ENCODE measurements at places on chromosomes 2 and 18.
A peak's percentile ranks its signal among the peaks of the same experiment; 100 is the strongest.

GRCh38 chr18:10114717-10115463 lies 201.1 kb downstream of the VAPA start:
- DNase-seq, result no peak

DNA sequence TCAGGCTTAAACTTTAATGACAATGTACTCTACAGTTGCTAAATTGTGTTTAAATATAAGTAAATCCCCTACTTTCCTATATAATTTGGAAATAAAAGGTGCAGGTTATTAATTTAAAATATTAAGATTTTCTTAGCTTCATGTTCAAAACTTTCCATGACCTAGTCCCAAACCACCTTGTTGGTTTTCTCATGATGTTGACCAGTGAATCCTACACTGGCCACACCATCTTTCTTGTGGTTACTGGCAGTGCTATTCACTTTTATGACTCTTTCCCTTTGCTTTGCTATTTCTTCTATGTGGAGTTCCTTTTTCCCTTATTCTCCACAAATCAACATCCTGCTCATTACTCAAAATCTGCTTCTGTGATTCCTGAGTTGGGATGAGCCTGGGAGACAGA lies 138.6 kb upstream of the NDUFV2 start:
- no peak for DNase-seq

GRCh38 chr18:79738041-79738461 lies 58.4 kb downstream of the CTDP1 start:
- DNase-seq, result peak; percentile 55

GRCh38 chr2:172094294-172095145 lies 8.2 kb downstream of the DLX2 start:
- peak; percentile 61 for DNase-seq

DNA sequence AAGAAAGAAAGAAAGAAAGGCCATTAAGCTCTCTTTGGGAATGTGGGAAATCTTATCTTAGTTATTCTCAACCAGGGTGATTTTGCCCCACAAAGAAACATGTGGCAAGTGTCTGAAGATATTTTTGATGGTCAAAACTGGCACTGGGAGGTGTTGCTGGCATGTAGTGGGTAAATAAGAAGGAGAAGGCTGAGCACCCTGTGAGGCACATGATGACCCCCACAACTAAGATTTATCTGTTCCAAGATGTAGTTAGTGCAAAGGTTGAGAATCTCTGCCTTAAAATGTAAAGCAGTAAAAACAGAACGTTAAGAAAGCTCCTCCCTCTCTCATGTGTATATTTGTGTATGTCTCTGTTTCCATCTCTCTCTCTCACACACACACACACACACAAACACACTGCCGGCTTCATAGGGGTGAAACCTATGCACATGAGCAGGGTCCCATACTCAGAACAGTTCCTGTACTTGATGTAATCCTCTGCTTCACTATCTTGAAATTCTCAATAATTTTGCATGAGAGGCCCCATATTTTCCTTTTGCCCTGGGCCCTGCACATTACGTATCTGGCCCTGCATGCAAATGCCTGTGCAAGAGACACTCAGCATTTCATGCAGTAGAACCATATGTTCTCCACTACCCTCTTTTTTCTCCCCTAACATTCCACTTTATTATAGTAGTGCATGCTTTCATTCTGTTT lies 94.3 kb downstream of the MREG start:
- DNase-seq, result no peak

Measured in sciatic nerve (tissue), 2 donors.